ENCODE measurements at places on chromosomes 11 and 22. TPM values are rescaled to one million over a fixed set of nuclear protein-coding genes. Genes with fewer than 3 reads are reported as not detected.

TMEM126A gene
- 29.5 TPM for total RNA-seq

ART5 gene
- total RNA-seq = 9.0 TPM

UBQLN3 gene
- not detected for total RNA-seq

SERPIND1 gene
- total RNA-seq = not detected

TCN1 gene
- not detected for total RNA-seq

RIN1 gene
- total RNA-seq = 3.7 TPM

HIC2 gene
- total RNA-seq = 28.0 TPM

SCN2B gene
- total RNA-seq = 0.03 TPM

DNA sequence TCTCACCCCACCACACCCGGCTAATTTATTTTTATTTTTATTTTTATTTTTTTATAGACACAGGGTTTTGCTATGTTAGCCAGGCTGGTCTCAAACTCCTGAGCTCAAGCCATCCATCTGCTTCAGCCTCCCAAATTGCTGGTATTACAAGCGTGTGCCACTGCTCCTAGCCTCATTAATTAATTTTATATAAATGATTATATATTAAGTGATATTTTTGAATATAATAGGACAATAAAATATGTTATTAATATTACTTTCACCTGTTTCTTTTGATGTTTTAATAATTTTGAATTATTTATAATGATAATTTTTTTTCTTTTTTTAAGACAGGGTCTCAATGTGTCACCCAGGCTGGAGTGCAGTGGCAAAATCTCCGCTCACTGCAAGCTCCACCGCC, 2.2 kb upstream of the SEC14L4 start:
- no peak for DNase-seq

- peak; percentile 40 for DNase-seq
Observed at GRCh38 chr11:117489999-117490679, 162.5 kb downstream of the CEP164 start.

GRCh38 chr22:19509923-19510322, 14.3 kb downstream of the CLDN5 start:
- no peak for DNase-seq

DNA sequence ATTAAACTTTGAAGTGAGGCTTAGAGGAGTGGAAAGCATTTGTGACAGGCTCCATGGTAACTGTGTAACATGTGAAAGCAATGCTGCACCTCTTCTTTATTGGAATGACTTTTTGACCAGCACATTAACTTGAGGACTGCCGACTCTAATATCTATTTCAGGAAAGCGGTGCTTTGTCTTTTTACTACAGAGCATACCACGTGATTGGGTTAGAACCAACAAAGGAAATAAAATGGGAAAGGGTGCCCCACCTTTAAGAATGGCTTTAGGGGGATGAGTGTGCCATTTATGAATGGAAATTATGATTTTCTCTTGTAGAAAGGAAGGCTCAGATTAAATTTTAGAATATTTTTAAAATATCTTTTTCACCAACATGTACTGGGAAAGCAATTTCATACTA, 57.3 kb upstream of the VPREB1 start:
- no peak for DNase-seq

GRCh38 chr11:90364527-90364926, 141.7 kb upstream of the CHORDC1 start:
- no peak for DNase-seq

GRCh38 chr11:3000032-3000961, 8.2 kb upstream of the NAP1L4 start:
- DNase-seq = no peak

- DNase-seq = no peak
Observed at GRCh38 chr22:35987487-35987886, 41.1 kb downstream of the RBFOX2 start.

DNA sequence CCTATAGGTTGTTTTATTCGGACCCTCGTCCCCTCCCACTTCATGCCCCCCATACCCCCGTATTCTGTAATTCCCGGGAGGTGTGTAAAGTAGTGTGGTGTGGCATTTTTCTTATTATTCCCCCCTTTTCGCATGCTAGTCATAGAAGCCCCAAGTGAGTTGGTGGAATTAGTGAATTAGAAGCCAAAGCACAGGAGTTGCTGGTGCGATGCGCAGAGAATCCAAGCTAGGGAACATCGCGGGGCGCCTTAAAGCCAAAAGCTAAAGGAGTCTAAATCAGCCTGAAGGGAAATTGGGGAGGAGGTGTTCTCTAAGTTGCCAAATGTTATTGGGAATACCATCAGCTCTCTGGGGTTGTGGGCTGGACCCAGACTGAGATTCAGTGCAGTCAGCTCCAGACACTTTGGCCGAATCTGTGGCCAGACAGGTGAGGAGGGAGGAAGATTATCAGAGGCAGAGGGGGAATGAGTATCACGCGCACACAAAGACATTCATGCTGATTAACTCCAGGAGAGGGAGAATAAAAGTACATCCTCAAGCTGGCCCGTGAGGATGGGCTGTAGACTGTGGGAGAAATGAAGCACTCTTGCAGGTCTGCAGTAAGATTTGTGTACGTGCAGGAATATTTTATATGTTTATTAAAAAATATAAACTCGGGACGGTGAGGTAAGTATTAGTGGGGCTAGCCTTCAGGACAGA, 102.8 kb upstream of the HSD17B12 start:
- DNase-seq = no peak

DNA sequence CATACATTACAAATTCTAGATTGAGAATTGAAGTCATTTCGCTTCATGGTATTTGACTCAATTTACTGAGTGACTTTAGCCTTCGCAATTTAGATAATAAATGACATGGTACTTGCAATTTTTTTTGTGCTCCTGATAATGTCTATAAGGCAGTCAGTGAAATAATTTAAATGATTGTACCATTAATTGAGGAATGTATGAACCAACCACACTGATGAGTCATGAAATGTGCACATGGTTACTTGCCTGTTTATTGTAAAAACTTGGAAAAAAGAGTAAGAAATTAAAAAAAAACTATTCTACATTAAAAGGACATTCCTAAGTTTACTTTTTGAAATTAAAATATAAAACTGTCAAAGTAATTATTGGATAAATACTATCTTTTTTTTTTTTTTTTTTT, 43.3 kb downstream of the DNAJC24 start:
- no peak for DNase-seq

- DNase-seq = no peak
Observed at GRCh38 chr11:80315200-80315599, 874.4 kb upstream of the TENM4 start.

- no peak for DNase-seq
Observed at GRCh38 chr11:128921793-128922192, 20.9 kb downstream of the TP53AIP1 start.

- DNase-seq = peak; percentile 86
Observed at GRCh38 chr11:100403816-100404215, 283.3 kb upstream of the ARHGAP42 start.

- DNase-seq = no peak
Observed at GRCh38 chr11:67393990-67394389, 2.2 kb downstream of the RAD9A start.

DNA sequence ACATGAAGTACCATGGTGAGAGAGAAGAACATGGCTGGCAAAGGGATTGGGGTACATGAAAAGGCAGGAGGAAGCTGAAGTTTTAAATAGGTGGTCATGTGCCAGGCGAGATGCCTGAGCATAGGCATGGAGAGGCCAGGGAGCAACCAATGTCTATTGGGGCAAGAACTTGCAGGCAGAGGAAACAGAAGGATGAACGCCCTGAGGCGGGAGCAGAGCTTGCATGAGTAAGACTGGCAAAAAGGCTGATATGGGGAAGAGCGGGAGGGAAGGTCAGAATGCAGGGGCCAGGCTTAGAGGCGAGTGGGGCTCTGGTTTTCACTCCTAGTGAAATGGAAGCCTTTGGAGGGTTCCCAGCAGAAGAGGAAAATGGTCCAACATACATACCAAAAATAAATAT, 52.5 kb upstream of the VSTM5 start:
- no peak for DNase-seq

DNA sequence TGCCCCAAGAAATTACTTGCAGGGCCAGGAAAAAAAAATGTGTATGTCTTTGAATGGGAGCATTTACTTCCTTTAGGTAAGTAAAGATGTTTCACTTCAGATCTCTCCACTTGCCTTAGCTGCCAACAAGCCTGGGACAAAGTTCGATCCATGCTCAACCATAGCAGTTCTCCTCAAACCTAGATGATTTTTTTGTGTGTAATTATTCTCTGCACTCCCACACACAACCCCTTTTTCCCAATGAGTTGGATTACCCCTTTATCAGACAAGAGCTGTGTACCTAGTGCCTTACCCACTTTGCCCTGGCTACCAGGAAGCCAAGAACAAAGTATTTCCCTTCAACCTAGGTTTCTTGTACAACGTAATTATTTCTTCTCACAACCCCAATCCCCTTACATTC, 35.6 kb downstream of the TPBGL start:
- no peak for DNase-seq

Measured in GM23338 (cell line).